NCI-H1694 treated with DMSO at 0.1 percent for 48 hours (cell line): ENCODE measurements at places on chromosomes 2 and 18.

DNA sequence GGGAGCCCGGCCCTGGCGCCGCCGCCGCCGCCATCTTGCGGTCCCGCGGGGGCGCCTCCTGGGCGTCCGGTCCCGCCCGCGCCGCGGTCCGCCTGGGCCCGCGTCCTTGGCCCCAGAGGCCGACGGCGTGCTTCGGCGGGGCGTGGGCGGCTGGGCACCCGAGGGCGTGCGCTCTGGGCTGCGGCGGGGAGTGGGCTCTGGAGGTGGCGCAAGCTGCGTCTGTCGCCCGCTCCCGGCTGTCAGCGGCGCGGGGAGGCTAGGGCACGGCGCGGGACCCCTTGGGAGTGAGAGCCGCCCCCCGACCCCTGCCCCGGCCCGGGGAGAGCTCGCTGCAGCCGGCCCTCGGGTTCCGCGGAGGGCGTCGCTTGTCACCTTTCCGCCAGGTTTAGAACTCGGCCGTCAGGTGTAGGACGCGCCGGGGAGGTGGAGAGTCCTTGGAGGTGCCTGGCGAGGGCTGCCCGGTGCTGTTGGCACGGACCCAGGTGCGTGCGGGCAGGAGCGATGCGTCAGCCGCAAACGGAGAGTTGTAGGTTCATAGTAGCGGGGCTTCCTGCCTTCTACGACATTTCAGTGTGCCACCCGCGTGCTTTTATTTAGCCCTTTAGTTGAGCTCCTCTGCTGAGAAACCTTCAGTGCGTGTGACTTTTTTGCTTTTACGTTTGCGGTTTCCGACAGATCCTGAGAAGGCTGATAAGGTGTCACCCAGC is 921 bp downstream of the VAPA start:
- no peak for DNase-seq

DNA sequence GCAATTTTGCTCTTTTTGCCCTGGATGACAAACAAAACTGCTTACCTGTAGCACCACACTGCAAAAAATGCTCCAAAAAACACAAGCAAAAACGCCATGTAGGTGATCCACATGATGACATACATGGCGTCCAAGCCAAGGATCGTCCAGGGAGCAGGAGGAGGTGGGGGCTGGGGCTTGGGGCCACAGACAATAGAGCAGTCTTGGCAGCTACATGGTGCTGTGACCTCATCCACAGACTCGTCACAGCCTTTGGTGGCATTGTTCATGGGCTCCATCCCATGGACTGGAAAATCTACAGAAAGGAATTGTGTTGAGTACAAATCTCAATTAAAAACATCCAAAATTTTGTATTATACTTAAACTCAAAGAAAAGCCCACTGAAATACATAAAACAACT is 26.1 kb downstream of the NPC1 start:
- no peak for DNase-seq

DNA sequence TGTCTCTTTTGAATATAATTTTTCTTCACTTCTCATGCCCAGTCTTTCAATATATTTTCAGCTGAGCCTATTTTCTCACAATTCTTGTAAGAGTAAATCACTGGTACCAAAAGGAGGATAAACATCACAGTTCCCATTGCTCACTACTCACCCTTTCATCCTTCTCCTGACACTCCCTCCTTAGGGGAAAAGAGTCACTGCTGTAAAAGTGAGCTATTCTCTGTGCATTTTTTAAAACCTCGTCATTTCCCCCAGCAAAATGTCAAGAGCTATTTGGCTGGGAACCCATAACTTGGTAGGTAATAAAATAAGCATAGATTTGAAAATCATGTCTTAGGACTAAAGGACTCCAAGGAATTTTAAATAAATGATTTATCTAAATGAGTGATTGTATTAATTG is 340.1 kb upstream of the GYPC start:
- DNase-seq, result no peak

- no peak for DNase-seq
Measured at GRCh38 chr18:40576507-40577115, 1378.4 kb upstream of the PIK3C3 start.

- DNase-seq, result no peak
Measured at GRCh38 chr2:52659546-52659945, 1108.1 kb upstream of the CHAC2 start.
